Left renal pelvis (tissue), 4 donors: ENCODE measurements at places on chromosomes 11 and 22. TPM values are rescaled to one million over a fixed set of nuclear protein-coding genes. Genes with fewer than 3 reads are reported as not detected.

- no peak for DNase-seq
Measured at GRCh38 chr11:93225662-93226061, 27.9 kb upstream of the SLC36A4 start.

Gene SIK3
- polyA plus RNA-seq: 37.8 TPM

GRCh38 chr11:78292109-78292803 lies 103.5 kb downstream of the USP35 start:
- DNase-seq: no peak

GRCh38 chr11:101407324-101407723 lies 176.5 kb downstream of the TRPC6 start:
- DNase-seq: no peak

Gene IGLL5
- polyA plus RNA-seq: not detected

DNA sequence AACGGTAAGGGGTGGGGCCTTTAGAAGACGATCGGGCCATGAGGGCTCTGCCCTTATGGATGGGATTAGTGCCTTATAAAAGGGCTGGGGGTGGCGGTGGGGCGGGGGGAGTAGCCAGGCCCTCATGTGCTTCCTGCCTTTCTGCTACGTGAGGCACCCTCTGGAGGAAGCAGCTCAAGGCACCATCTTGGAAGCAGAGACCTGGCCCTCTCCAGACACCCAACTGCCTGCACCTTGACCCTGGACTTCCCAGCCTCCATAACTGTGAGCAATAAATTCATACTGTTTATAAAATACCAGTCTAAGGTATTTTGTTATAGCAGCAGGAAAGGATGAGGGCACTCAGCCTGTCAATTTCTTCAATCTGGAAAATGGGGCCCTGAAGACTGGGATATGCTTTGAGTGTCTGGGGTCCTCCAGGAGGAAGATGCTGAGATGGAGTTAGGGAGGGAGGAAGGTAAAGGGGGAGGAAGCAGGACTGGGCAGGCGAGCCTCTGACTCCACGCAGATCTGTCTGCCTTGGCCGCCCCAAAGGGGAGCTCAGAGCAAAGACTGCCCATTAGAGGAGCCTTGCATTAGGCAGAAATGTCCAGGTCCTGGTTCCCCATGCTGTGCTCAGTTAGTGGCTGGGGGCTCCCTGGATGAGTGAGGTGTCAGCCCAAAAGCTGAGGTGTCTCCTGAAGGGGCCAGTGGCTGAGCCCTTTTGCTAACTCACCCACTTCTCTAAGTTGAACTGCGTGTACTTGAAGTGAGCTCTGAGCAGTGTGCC lies 5.3 kb downstream of the CABP2 start:
- DNase-seq: no peak

Gene FGF4
- not detected for polyA plus RNA-seq

GRCh38 chr11:12573707-12574485 lies 100.3 kb upstream of the TEAD1 start:
- no peak for DNase-seq

DNA sequence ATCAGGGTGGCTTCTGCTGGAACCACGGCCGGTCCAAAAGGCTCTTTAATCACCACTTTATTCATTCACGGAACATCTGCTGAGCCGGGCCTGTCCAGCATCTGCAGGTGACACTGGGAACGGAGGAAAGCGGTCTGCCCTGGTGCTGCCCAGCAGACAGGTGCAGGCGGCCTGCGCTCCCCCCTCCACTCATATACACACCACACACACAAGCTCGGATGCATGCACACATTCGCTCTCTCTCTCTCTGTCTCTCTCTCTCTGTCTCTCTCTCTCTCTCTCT lies 736.9 kb downstream of the BRD1 start:
- no peak for DNase-seq

DNA sequence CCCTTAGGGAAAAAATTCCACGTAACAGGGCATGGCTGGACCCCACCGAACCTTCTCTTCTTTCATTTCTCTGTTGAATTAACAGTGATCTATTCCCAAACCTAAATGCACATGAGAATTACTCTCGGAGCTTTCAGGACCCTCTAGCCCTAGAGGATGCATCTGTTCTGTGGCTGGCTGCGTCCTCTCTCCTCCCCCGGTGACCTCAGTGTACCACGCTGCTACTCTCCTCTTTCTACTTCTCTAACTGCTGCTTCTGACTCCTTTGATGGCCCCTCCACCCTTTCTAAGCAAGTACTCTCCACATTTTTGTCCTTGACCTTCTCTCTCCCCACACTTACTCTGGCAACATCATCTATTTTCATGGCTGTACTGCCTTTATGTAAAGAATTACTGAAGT lies 12.1 kb upstream of the APOA1 start:
- no peak for DNase-seq

GRCh38 chr11:123286255-123286654 lies 91.2 kb upstream of the CLMP start:
- no peak for DNase-seq

Gene ADM2
- 0.83 TPM for polyA plus RNA-seq

Gene PNPLA5
- not detected for polyA plus RNA-seq

- DNase-seq: no peak
Measured at GRCh38 chr11:125078516-125079140, 15.5 kb downstream of the SLC37A2 start.

- no peak for DNase-seq
Measured at GRCh38 chr11:118537409-118537980, 6.5 kb downstream of the TMEM25 start.

DNA sequence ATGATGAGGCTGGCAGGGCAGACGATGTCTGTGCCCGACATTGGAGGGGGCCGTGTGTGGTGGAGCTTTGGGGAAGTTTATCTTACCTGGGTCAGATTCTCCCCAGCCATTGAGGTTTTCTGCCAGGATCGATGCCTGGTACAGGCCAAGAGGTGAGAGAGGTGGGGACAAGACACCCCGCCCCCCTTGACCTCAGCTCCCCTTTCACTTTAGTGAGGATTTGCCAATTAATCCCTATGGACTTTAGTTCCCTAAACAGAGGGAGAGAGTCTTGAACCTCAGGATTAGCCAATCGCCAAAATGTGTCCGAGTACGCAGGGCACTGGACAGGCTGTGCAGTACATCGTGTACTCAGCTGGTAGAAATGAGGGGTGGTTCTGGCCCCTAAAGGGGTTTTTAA lies 541 bp downstream of the HORMAD2 start:
- no peak for DNase-seq

Gene KLHL35
- polyA plus RNA-seq: 2.4 TPM

DNA sequence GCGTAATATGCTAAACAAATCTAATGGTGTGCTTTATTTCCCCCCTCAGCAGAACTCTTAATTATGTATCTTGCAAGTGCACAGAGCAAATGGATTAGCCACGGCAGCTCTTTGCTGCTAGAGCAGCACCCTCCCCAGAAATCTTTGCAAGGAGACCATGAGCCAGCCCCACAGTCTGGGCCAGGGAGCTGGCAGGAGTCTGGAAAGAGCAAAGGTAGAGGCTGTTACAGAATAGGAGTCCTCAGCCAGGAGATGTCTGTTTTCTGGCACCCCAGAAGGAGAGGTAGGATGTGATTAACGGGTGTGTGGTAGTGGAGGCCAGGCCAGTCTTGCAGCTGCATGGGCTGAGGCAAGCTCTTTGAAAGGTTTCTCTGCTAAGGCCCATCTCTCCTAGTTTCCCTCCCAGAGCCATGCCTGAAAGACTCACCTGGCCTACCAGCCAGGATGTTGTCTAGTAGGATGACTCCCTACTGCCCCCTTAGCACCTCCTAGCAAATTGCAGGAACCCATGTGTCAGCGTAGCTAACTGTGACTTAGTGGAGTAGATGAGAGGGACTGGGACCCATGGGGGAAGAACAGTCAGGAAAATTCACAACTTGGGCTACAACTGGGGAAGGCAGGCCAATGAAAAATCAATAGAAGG lies 557.2 kb downstream of the BUD13 start:
- no peak for DNase-seq

- no peak for DNase-seq
Measured at GRCh38 chr11:64032050-64032449, 3.7 kb upstream of the FLRT1 start.

Gene PKP3
- polyA plus RNA-seq: 9.1 TPM

Gene BBOX1
- 62.2 TPM for polyA plus RNA-seq

- no peak for DNase-seq
Measured at GRCh38 chr22:27835446-27835845, 33.9 kb upstream of the MN1 start.

GRCh38 chr11:130533113-130533798 lies 84.8 kb downstream of the ADAMTS15 start:
- no peak for DNase-seq

Gene FOLR3
- 1.6 TPM for polyA plus RNA-seq
